Hepatocyte (in vitro differentiated cells): ENCODE measurements at places on chromosomes 13 and 19.
A peak's percentile ranks its signal among the peaks of the same experiment; 100 is the strongest.

DNA sequence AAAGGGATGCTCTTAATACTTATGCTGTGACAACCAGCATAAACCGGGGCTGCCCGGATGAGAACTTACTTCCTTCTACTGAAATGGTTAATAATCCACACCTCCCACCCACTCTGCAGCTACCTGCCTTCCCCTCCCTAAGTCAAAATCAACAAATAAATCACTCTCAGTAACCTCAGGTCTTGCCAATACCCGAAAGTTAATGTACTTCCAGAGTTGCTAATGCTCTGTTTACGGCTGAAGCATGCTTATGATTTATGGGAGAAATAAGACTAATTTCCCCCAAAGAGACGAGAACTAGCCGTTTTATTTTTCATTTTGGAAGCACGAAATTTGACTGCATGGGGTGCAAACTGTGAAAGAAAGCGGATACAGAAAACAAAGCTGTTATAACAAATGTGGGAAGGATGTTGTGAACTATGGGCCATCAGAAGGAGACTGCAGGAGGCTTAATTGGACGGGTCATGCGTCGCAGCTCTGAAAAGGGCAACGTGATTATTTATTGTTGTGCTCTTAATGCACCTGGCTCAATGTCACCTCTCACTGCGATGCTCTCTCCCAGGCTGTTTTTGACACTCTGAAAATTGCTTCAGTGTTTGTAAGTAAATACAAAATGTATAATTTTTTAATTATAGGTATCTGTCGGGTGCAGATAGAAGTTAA, 114.0 kb upstream of the SLC7A1 start:
- no peak for DNase-seq

GRCh38 chr13:51346397-51346796, 6.9 kb downstream of the SERPINE3 start:
- no peak for DNase-seq

GRCh38 chr19:3823350-3823713, 37.2 kb upstream of the MATK start:
- no peak for DNase-seq

GRCh38 chr19:33860312-33861090, 63.8 kb downstream of the KCTD15 start:
- no peak for DNase-seq

GRCh38 chr19:6579450-6580178, 11.3 kb downstream of the CD70 start:
- no peak for DNase-seq

DNA sequence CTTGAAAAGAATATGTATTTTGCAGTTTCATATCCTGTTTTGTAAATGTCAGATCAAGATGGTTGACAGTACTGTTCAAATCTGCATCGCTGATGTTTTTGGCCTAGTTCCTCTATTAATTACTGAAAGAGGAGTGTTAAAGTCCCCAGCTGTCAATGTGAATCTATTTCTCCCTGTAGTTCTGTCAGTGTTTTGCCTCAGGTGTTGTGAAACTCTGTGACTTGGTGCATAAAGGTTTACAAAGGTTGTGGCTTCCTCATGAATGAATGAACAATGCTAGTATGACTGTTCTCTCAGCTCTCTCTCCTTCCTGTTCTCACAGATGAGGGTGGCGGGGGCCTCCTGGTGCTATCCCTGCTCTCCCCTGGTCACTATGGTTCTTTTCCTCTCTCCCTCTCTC, 142.4 kb downstream of the MYCBP2 start:
- no peak for DNase-seq

GRCh38 chr13:42766016-42766415, 15.4 kb upstream of the FAM216B start:
- no peak for DNase-seq

DNA sequence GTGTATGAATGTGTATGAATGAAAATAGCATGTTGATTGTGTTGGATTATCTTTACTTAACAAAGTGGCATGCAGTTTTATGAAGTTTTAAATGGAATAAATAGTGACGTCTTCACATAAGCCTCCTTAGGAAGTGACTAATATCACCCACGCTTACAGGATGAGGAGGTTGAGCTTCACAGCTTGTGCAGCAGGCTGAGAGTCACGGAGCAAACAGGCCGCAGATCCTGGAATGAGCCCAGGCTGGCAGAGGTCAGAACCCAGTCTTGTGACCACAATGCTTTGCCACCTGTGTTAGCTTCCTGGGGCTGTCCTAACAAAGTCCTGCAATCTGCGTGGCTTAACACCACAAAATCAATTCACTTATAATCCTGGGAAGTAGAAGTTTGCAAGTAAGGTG, 20.8 kb downstream of the LAIR2 start:
- DNase-seq, result no peak

GRCh38 chr19:2475018-2475701, 767 bp upstream of the GADD45B start:
- peak; percentile 77 for DNase-seq

GRCh38 chr13:102879793-102880499, 34.1 kb downstream of the ERCC5 start:
- DNase-seq, result no peak

DNA sequence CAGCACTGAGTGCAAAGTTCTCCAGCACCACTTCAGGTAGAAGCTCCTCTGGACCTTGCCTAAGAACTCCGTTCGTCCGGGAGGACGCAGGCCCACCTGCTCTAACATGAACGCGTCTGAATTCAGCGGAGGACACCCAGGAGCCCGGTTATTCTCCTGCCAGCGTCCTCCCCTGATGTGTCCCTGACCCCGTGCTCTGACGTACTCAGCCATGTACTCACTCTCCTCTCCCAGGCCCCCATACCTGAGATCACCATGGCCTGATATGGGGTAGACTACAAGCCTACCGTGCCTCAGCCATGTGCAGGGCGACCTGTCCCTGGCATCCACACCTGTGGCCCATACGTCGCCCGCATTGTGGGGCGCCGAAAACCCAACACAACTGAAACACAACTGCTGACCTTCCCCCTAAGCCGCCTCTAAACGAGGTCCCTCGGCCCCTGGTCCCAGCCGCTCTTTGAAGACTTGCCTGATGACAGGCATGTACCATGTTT, 744 bp upstream of the ZNF584 start:
- peak; percentile 46 for DNase-seq

DNA sequence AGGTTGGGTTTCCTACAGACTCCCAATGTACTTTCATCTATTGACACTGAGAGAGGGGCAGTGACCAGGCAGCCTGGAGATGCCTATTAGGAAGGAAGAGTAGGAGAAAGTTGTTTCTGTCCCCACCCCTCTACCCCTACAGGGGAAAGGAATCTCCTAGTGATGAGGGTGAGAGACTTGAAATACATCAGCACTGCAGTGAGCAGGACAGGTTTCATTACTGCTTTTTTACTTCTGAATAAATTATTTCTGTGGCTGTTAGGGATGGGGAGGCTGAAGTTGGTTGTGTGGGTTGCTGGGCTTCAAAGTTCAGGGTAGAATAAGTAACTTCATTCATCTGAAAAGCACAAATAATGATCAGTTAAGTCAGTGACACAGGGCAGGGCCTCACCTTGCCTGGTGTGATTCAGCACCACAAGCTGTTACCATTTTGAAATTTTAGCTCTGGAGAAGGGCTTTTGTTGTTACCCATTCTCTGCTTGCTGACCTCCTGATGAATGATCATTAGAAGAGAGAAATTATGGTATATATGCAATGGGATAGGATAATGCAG, 19.3 kb downstream of the CEACAM1 start:
- DNase-seq, result no peak

DNA sequence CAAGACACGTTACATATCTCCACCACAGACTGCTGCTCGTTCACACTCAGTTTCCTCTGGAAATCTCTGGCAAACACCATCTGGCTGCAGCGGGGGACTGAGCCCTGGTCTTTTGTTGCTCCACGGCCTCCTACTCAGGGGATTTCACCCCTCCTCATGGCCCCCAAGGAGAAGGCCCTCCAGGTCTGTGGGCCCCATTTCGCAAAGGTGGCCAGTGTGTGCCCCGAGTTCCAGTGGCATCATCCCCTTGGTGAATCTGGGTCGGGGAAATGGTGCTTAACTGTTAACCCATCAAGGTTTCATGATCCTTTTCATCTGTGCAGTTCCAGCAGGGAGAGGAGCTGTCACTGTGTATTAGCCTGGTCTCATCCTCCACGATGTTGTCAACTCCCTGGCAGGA, 235.4 kb upstream of the MAB21L1 start:
- DNase-seq, result no peak

DNA sequence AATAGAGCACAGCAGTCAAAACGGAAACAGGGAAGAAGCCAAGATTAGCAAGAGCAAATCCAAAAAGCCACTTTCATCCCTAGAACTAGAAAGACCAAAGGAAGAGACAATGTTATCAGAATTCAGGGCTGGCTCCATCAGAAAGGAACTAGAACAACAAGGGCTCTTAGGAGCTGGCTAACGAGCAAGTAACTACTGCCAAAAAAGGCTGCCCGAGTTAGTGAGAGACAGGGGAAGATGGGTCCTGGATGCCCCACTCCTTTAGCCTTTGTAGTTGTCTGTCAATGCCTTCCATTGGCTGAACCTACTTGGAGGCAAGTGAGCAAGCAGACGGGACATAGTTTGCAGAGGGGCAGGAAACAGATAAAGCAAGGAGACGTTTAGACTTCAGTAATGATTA, 240.4 kb downstream of the KLF12 start:
- DNase-seq, result no peak

DNA sequence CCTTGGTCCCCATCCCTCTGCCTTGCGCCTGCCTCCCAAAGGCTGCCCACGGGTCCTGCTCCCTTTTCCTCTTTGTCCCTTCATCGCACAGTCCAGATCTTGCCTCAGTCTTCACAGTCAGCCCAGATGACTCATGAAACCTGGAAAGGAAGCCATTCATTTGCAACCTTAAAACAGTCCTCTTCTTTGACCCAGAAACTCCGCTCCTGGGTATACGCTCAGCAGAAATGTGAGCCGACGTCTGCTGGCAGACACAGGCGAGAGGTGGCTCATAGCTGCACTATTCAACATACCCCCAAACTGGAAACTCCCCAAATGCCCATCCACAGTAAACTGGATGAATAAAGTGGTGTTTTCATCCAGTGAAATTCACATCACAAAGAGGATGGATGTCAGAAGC, 13.6 kb upstream of the PEPD start:
- no peak for DNase-seq

DNA sequence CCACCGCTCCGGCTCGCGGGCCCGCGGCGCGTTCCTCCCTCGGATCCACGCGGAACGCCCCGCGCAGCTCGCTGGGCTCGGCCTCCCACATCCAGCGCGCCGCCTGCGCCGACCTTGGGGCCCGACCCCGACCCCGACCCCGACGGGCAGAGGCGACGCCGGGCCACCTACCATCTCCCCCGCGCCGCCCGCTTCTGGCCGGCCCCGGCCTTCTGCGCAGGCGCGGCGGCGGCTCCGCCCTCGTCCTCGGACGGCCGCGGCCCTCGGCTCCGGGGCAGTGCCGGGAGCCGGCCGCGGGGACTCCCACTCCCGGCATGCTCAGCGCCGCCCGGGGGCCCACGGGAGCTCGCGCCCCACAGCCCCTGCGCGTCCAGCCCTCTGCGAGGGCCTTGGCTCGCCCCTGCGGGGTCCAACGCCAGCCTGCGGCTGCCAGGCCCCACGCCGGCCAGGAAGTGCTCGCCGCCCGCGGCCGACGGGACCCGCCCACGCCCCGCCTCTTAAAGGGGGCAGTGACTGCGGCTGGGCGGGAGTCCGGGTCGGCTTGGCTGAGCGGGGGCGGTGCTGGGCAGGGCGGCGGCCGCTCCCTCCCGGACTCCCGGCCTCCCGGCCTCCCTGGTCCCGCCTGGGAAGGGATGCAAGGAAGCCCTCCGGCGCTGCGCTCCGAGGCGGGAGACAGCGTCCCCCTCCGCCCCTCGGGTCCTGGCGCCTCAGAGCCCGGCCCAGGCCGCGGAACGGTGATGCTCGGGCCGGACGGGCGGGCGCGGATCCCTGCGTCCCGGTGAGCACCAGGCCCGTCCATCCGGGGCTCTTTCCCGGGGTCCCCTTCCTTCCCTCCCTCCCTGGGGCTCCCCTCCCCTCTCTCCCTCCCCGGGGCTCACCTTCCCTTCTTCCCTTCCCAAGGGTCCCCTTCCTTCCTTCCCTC, at the start of gene DCUN1D2:
DCUN1D2 (minus strand) TSS at position 216 of the 922 bp plus-strand sequence; CDS start at position 174, 42 bp downstream.
- DNase-seq, result peak; percentile 98
